ENCODE measurements at places on chromosomes 1 and 21.
A peak's percentile ranks its signal among the peaks of the same experiment; 100 is the strongest.

GRCh38 chr1:13762642-13763041 lies 62.7 kb downstream of the PRDM2 start:
- peak; percentile 34 for DNase-seq

DNA sequence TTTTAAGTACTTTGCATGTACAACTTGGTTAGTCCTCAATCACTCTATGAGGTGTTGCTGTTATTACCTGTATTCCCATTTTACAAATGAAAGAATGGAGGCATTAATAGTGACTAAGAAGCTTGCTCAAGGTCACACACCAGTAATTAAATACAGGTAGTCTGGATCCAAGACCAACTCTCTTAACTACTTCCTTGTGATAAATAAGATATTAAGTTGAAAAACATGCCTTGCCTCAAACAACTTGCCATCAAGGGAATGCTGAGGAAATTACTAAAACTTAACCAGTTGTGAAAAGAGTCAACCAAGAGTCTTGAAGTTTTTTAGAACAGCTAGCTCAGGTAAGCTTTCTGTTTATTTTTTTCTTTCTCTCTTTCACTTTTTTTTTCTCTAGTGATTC lies 21.0 kb upstream of the LAMC1 start:
- DNase-seq = peak; percentile 59

DNA sequence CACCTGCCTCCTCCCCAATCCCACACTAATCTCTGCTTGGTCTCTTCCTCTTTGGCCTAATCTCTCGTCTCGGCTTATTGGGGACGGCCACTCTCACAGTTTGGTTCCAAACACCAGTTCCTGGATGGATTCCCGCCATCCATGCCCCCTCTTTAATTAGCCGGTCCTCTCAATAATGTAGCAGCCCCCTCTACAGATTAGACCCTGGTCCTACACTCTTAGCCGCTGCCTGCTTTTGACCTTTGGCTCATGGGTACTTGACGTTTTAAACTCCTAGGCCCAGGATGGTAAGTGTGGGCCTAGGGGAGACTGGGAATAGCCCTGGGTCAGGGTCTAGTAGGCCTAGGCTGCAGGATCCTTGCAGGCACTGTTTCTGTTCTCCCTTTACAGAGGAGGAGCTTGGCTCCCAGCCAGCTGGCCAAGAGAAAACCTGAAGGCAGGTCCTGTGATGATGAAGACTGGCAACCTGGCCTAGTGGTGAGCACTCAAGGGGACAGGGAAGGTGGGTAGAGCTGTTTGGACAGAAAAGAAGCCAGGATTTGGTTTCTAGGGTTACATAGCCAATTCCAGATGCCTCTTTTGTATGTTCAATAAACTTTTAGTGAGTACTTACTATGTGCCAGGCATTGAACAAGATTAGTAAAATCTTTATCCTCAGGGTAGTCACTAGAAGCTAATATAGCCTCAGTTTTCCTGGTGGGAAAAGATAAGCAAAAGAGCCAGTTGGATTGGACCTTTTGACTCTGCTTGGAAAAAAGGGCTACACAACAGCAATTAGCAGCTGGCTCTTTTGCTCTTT lies 758 bp downstream of the RAD54L start:
- peak; percentile 84 for DNase-seq

- no peak for DNase-seq
Observed at GRCh38 chr1:242216368-242216767, 217.5 kb upstream of the MAP1LC3C start.

DNA sequence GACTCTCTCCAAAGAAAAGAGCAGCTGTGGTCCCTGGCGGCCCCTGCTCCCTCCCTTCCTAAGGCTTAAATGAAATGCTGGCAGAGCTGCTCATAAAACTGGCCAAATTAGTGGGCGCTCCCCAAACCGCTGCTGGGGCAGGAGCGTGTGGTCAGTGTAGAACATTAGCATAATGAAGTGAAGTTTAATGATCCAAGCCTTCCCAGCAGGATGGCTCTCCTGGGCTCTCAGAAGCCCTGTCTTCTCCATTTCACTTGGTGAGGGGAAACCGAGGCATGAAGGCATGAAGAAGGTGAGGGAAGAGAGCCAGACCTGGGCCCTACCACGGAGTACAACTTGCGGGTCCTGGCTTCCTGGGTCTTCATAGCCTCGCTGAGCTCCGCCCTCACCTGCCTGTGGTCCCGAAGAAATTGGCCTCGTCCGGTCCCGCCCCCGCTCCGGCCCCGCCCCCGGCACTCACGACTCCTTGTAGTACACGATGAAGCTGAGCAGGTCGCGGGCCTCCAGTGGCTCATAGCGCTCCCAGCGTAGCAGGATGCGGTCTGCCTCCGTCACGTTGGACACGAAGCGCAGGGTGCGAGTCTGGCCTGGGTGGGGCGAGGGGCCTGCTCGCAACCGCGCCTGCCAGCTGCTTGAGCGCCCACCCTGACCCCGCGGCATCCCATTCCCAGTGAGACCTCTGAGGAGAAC lies 10.3 kb downstream of the INSRR start:
- DNase-seq = no peak

DNA sequence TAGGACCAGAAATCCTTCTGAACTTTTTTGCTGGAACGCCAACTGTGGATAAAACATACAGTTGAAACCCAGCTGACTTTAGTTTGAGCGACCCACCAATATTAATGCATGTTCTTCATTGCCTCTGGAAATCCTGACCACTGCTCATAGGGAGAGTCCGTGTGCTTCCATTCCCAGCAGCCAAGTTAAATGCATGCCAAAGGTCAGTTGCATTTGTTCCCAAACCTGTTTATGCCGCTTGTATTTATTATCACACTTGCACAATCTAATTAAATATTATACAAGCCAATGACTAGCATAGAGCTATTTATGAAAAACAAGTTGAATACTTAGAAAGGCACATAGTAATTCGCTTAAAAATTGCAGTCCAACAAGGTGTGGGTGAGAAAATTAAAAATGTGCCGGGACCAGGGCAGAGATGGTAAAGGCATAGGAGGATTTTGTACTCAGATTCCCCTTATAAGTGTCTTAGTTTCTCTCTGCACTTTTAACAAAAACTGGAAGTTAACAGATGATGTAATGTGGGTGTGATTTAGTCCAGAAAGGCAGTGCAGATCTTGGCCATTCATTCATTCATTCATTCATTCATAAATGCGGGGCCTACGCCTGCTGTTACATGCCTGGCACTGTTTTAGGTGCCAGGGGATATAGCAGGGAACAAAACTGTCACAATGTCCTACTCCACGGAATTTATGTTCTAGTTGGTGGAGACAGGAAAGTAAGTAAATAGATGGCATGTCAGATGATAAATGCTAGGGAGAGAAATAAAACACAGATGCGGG lies 99.7 kb downstream of the PRDM2 start:
- DNase-seq = no peak

- DNase-seq = no peak
Observed at GRCh38 chr1:5634893-5635292, 357.3 kb downstream of the NPHP4 start.

DNA sequence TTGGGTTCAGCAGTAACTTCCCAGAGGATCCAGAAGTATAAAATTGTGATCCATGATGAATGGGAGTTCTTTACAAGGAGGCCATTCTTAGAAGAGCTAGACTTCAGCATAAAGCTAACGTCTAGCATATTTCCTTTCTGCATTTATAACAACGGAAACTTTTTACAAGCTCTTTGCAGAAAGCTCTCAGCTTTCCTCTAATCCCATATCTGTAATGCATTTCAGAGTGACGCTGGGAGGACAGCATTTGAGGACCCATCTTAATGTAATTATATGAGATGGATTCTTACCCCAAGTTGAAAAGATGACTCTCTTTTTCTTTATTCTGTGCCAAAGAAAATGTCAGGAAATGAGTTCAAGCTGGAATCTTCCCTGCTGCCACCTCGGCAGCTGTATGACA lies 132.0 kb upstream of the CACHD1 start:
- no peak for DNase-seq

- DNase-seq = no peak
Observed at GRCh38 chr1:33232716-33233115, 23.6 kb upstream of the ZNF362 start.

DNA sequence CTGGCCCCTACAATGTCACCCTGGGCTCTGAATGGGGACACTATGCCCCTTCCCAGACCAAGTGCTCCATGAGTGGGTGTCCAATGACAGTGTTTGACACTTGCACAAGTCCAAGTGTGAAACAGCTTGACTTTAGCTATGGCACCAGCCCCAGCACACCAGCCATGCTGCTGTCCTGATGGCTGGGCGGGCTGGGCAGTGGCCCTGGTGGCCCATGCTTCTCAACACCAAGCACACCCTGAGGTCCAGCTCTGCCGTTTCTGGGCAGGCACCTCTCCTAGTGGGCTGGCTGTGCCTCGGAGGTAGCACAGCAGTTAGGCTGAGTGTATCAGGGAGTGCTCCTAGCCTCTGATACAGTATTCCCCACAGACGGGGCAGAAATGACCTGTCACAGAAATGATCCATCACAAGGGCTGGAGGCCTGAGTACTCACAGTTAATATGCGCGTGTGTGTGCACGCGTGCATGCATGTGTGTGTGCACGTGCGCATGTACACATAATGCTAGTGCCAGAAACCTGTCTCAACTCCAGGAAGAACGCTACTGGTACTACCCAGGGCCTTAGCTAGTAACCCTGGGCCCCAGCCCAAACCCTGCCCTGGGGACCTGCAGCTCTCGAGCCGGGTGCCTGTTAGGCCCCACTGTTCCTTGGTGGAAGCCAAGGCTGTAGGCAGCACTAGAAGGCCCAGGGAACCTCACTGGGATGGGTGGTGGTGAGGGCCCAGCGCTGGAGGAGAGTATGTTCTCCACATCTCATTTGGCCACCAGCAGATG lies 134.0 kb downstream of the DMRTB1 start:
- DNase-seq = no peak

DNA sequence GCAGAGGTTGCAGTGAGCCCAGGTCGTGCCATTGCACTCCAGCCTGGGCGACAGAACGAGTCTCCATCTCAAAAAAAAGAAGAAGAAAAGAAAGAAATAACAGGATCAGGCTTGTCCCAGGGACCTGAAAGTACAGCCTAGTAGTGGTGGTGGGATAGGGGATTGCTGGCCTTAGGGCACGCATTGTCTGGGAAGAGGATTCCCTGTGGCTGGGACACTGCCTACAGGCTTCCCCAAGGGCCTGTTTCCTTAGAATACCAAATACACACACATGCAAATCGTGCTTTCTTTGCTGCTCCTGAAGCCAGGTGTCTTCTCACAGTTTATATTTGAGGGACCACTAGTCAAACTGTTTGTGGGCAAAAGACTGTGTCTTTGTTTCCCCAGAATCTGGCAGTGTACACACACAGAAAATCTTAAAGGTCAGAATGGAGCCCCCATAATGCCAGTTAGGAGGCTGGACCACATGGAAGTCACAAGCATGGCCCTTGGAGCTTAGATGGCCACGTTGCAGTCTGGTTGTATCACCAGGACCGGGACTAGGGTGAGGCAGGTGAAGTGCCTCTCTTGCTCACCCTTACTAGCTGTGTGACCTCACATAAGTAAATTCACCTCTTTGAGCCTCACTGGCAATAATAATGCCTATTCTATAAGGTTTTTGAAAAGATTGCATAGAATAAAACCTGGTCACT lies 12.7 kb upstream of the ASAP3 start:
- DNase-seq = no peak

- DNase-seq = no peak
Observed at GRCh38 chr1:93969371-93969770, 60.1 kb upstream of the GCLM start.

- DNase-seq = no peak
Observed at GRCh38 chr1:213330281-213330680, 279.2 kb downstream of the RPS6KC1 start.

GRCh38 chr1:115827452-115828044 lies 13.4 kb downstream of the NHLH2 start:
- DNase-seq = no peak

GRCh38 chr1:65558215-65558614 lies 137.7 kb downstream of the LEPR start:
- no peak for DNase-seq

DNA sequence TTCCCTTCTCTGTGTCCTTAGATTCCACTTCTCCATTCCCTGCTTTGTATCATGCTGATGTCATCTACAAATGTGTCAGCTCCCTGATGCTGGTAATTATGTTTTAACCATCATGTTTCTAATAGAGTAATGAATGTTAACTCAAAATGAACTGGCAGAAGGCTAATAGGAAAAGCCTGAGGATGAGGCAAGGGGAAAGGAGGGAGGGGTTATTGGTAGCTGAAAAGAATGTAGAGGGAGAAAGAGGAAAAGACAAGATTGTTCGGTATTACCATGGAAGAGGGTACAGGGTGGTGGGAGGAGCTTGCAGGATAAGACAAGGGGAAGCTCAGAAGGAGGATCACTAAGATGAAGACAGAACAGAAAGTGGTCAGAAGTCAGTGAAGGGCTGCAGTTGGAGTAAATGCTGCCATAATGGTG lies 150.9 kb downstream of the ZC3H11B start:
- DNase-seq = no peak

- DNase-seq = no peak
Observed at GRCh38 chr1:26254404-26254803, 20.4 kb downstream of the CEP85 start.

- DNase-seq = no peak
Observed at GRCh38 chr21:34282223-34282622, 81.6 kb upstream of the KCNE2 start.

GRCh38 chr1:231512147-231512698 lies 16.2 kb upstream of the TSNAX start:
- no peak for DNase-seq

DNA sequence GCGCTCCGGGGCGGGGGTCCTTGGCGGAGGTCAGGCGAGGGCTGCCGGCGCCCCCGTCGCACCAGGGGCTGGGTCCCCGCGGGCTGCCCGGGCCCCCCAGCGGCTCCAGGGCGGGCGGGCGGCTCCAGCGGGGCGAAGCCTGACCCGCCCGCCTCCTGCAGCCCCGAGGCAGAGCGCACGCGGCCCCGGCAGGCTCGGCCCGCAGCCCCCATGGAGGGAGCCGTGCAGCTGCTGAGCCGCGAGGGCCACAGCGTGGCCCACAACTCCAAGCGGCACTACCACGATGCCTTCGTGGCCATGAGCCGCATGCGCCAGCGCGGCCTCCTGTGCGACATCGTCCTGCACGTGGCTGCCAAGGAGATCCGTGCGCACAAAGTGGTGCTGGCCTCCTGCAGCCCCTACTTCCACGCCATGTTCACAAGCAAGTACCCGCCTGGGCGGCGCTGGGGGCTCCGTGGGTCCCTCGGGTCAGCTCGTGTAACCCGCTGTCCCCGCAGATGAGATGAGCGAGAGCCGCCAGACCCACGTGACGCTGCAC lies 817 bp downstream of the KLHL17 start:
- no peak for DNase-seq

GRCh38 chr1:222927031-222927430 lies 112.2 kb downstream of the DISP1 start:
- no peak for DNase-seq

All from NCI-H69 (cell line).